Activated T-helper 2 cell treated with anti-CD3 and anti-CD28 coated beads, Interferon-gamma antibody, Interleukin-2, Interleukin-4, amounts not matched to agents 10 μg/mL and 5 μg/mL and 100 μg/mL, durations not matched to agents 14 hours and 24 hours and 36 hours (primary cell): ENCODE measurements at places on chromosomes 1 and 21.

GRCh38 chr1:22494943-22495579, 43.4 kb downstream of the ZBTB40 start:
- DNase-seq: no peak

GRCh38 chr1:112803906-112804762, 89.0 kb upstream of the PPM1J start:
- DNase-seq: peak; percentile 42

GRCh38 chr1:234932106-234932505, 196.5 kb downstream of the TOMM20 start:
- no peak for DNase-seq

GRCh38 chr21:27062443-27062842, 95.6 kb upstream of the ADAMTS5 start:
- DNase-seq: no peak

- DNase-seq: no peak
These were observed 295.0 kb upstream of the LRRC7 start for GRCh38 chr1:69272684-69273083.

- DNase-seq: no peak
These were observed 13.9 kb upstream of the RHOU start for GRCh38 chr1:228721407-228721806.

- DNase-seq: no peak
These were observed 14.3 kb downstream of the TSPAN2 start for GRCh38 chr1:115074839-115075534.

DNA sequence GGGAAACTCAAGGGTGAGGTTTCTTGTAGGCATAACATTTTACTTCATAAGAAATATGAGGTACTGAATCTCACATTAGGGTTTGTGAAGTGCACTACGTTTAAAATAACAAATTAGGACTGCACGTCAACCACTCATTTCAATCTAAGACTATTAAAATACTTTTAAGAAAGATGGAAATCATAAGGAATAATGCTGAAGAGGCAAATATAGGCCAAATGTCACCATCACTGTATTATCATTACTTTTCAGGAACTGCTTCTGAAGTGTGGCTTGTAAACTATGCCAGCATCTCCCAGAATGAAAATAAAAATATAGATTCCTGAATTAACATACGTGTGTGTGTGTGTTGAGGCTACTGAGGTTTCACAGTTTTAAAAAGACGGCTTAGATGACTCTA, 56.8 kb downstream of the INTS7 start:
- DNase-seq: no peak

- DNase-seq: no peak
These were observed 13.1 kb downstream of the TRIM62 start for GRCh38 chr1:33168556-33169289.

DNA sequence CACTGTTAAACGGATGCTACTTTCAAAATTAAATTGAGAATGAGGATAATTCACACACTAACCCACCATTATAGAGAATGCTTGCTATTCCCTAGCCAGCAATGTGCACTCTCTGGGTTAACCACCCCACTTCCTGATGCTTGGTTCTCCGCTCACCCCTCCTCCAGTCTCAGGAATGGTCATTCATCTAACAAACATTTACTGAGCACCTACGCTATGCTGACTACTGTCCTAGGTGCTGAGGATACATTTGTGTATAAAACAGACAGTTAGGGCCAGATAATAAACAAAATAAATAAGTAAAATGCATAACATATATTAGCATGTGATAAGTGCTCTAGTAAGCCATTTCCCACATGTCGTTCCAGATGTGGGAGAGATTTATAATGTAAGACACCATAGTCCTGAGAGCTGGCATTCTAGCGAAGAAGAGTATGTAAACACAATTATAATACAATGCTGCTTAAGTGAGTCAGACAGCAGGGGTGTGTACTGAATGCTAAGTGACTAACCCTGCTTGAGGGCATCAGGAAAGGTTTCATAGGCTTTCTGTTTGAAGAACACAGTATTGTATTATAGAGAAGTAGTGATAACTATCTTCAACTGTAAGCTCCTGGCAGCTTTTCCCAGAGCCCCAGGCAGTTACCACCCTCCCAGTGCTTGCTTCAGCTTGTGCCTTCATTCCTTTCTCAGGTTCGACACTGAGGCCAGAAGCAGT, 126.7 kb upstream of the CACHD1 start:
- DNase-seq: no peak

- peak; percentile 61 for DNase-seq
These were observed 25.0 kb upstream of the LAPTM5 start for GRCh38 chr1:30782361-30783255.

DNA sequence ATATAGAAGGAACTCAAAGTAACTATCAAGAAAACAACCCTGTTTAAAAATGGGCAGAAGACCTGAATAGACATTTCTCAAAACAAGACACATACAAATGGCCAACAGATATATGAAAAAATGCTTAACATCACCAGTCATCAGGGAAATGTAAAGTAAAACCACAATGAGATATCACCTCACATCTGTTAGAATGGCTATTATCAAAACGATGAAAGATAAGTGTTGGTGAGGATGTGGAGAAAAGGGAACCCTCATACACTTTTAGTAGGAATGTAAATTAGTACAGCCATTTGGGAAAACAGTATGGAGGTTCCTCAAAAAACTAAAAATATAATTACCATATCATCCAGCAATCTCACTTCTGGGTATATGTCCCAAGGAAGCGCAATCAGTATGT, 3.0 kb downstream of the CTSS start:
- no peak for DNase-seq

- no peak for DNase-seq
These were observed 46.0 kb upstream of the WARS2 start for GRCh38 chr1:119186471-119186870.

DNA sequence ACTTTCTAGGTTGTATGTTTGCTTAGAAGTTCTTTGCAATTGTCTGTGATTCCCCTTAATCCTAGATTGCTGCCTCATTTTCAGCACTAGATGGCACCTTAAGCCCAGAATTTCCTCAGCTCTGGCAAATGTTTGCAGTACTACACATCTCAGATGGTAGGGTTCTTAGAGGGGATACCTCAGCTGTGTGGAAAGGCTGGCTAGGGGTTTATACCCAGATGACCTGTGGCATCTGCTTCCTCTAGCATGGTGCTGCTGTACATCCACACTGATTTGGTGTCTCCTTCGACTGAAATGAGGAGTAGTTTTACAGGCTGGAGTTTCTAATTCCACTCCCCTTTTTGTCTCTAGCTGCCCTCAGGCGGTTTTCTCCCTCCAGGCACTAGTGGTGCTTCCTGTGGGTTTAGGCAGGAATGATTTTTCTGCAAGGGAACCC, 23.5 kb downstream of the ASB17 start:
- DNase-seq: no peak

DNA sequence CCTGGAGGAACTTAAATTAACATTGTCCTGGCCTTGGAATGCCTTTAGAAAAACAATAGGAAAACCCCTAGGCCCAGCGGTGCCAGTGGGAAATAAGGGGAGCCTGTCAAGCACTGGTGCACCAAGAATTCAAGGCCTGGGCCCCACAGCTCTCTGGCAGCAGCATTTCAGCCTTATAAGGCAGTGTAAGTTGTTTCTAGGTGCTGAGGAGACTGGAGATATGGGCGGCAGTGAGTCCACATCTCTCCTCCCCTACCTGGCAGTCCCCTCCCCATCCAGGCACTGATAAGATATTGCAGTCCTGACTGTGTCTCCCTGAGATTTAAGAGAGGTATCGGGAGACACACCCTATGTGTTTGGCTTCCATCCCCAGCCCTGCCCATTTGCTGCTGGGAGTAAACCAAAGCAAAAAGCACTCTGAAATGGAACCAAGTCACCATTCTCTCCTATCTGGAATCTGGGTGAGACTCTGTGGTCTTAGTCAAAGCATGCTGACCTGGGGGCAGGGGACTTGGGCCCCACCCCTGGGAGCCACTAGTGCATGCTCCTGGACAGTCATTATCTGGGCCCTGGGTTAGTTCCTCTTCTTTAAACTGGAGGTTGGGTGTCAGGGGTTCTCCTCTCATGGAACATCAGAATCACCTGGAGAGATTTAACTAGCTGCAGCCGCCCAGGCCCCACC, 30.5 kb downstream of the DEGS1 start:
- DNase-seq: no peak

- DNase-seq: no peak
These were observed 608 bp downstream of the SNRNP40 start for GRCh38 chr1:31295874-31296485.

GRCh38 chr1:172496678-172497077, 36.3 kb upstream of the SUCO start:
- DNase-seq: no peak

DNA sequence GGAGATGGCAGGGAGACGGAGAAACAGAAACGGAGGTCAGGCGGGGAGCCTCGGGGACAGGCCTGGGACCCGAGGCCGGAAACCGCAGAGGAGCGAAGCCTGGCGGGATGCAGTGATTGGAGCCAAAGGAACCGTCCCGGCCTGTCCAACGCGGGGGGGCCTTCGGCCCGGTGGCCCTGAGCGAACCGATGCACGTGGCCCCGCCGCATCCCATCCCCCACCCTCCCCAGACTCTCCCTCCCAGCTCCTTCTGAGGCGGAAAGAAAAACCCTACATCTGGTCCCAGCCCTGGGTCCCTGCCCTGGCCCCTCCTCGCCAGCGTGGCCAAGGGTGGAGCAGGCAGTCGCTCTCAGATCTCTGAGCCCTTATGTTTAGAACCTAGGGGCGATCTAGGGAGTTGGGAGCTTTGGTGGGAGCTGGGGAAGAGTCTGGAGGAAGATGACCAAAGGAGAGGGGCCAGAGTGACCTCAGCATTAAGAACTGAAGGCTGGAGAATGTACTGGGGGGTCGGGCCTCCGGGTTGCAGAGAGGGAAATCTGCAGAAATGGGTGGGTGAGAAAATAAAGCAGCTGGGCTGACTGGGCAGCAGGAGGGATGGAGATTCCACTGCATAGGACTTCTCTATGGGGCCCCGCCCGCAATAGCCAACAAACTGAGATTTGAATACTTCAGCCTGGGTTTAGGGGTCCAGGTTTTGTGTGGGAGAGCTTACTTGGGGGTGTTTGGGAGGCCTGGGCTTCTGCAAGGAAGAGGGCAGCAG, 1.5 kb upstream of the CRABP2 start:
- no peak for DNase-seq

- no peak for DNase-seq
These were observed 35.6 kb downstream of the COL6A1 start for GRCh38 chr21:46017148-46017547.

DNA sequence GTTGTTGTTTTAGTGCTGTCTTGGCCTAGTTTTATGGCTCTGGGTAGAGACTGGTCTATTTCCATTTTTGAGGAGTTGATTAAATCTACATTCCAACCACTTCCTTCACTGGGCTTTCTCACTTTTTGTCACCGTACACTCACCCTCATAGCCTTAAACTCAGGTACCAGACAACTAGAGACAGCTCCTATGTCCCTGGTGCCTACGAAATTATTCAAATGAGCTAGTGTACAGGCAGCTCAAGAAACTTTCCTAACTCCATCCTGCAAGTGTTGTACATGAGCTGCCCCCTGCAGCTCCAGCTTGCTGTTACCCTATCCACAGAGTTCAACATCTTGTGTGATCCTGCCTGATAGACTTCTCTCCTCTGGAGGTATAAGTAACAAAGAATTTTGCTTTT, 704.8 kb upstream of the RGS18 start:
- DNase-seq: no peak

GRCh38 chr1:190250368-190250767, 227.3 kb downstream of the BRINP3 start:
- DNase-seq: no peak

DNA sequence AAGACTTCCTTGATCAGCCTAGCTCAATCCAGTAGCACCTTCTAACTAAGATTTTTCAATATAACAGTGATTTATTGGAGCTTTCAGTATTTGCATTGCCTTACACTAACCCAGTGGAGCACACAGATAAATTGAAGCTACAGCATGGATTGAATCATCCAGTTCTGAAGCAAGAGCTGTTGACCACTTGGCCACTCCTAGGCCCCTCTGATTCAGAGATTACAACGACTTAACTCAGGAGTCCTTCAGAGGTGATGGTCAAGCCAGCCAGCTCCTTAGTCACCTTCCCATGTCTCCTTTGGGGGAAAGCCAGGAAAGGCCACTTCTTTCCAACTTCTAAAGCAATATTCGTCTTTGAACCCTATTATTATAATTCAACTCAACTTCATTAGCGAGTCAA, 151.8 kb downstream of the TENT5C start:
- no peak for DNase-seq

DNA sequence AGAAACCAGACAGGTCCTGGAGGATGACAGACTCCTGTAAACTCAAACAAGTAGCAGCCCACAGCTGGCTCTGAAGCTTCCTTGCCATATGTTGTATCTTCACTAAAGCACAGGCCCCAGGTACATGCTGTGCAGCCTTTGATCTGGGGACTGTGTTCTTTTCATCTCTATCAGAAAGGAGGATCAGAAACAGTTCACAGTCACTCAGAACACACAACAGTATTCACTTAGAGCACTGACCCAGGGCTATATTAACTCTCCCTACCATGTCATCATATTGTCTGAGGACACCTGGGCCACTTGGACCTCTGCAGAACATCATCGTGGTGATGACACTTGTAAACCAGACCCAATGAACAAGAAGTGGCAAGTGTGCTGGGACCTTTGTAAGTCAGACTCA, 222.0 kb downstream of the SETD4 start:
- no peak for DNase-seq

GRCh38 chr21:33799378-33800090, 116.1 kb downstream of the ATP5PO start:
- no peak for DNase-seq

- DNase-seq: no peak
These were observed 13.4 kb downstream of the ITSN1 start for GRCh38 chr21:33655588-33656221.

- no peak for DNase-seq
These were observed 147.3 kb upstream of the KCNK2 start for GRCh38 chr1:214935258-214935657.

- no peak for DNase-seq
These were observed 219.8 kb downstream of the DAB1 start for GRCh38 chr1:57204091-57204490.

GRCh38 chr1:78322928-78323680, 167.7 kb upstream of the PTGFR start:
- DNase-seq: no peak

DNA sequence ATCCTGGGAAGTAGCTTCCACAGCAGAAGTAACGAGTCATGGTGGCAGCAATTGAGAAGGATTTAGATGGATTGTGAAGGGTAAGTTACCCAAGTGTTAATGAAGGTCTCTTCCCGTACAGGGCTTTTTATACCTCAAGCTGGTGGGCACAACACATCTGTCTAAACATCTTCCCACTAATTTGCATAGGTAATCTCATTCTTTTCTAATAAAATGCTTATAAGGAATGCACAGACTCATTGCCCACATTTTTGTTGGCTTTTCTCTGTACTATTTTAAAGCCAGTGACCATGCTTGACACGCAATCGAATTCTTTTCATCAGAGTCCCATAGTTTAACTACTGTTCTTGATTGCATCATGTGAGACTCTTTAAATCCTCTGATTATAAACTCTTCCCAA, at the start of gene KRTAP7-1:
TSS of gene KRTAP7-1 (minus strand) at position 101 of the 400 bp plus-strand sequence. CDS start at position 40, 61 bp downstream.
- no peak for DNase-seq
